ENCODE measurements at places on chromosomes 16 and 17.

GRCh38 chr17:68029512-68030215 is 5.9 kb upstream of the KPNA2 start:
- no peak for DNase-seq
- no peak overlapping the region for H3K4me3 ChIP-seq
- peaks cover 2% of the 10 kb centered on the region for H3K4me1 ChIP-seq
- no peak overlapping the region for H3K27ac ChIP-seq

- H3K4me1 ChIP-seq: no peaks in the 10 kb centered on the region
- H3K36me3 ChIP-seq: peaks cover 49% of the 10 kb centered on the region
- H3K4me3 ChIP-seq: no peak overlapping the region
- H3K27ac ChIP-seq: no peak overlapping the region
These were observed 13.8 kb downstream of the HEATR3 start for GRCh38 chr16:50079397-50080140.

- no peak overlapping the region for H3K4me3 ChIP-seq
- H3K4me1 ChIP-seq: no peaks in the 10 kb centered on the region
- peaks cover 40% of the 10 kb centered on the region for H3K36me3 ChIP-seq
- H3K27ac ChIP-seq: no peak overlapping the region
- H3K27me3 ChIP-seq: no peaks in the 10 kb centered on the region
These were observed 30.9 kb upstream of the DUSP14 start for GRCh38 chr17:37458805-37459204.

GRCh38 chr17:40598619-40599467 is 33.6 kb upstream of the CCR7 start:
- H3K4me1 ChIP-seq: no peaks in the 10 kb centered on the region
- no peak overlapping the region for H3K27ac ChIP-seq
- no peak overlapping the region for H3K4me3 ChIP-seq
- peak; percentile 41 for DNase-seq

DNA sequence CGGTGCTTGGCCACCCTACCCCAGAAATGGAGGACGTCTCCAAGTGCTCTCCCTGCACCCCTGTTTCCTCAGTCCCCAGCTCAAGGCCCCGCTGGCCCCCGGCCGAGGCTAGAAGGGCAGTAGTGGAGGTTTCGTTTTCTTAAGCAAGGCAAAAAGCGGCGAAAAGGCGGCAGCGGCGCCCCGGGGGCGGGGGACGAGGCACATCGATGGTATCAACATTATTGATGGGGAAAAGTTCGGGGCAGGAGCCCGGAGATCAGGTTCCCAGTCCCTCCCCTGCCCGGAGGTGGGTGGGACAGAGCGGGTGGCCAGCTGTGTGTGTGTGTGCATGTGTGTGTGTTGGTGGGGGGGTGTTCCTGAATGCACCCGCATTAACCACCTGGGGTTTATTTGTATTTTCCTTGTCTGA is 4.1 kb upstream of the SALL1 start:
- H3K4me3 ChIP-seq: peak overlapping the region; percentile 78
- no peaks in the 10 kb centered on the region for H3K36me3 ChIP-seq
- H3K27ac ChIP-seq: no peak overlapping the region
- H3K27me3 ChIP-seq: peaks cover 20% of the 10 kb centered on the region
- peaks cover 12% of the 10 kb centered on the region for H3K4me1 ChIP-seq

DNA sequence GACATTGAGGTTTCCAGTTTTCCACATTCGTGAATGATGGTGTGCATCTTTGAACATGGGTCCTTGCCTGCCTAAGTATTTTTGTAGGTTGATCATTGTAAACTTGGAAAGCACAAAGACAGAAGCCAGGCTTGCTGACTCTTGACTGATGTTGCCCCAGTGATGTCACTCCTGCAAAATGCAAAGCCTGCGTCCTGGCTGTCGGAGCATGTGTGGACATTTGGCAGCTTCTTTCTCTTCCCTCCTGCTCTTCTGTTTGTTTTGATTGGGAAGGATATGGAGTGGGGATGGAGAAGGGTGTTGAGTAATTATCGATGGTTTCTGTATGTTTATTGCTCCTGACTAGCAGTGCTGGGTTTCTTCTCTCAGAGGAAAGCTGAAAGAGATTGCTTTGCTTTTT is 3.2 kb downstream of the NDE1 start:
- H3K4me3 ChIP-seq: no peak overlapping the region
- no peaks in the 10 kb centered on the region for H3K4me1 ChIP-seq
- no peak for DNase-seq
- no peak overlapping the region for H3K27ac ChIP-seq

DNA sequence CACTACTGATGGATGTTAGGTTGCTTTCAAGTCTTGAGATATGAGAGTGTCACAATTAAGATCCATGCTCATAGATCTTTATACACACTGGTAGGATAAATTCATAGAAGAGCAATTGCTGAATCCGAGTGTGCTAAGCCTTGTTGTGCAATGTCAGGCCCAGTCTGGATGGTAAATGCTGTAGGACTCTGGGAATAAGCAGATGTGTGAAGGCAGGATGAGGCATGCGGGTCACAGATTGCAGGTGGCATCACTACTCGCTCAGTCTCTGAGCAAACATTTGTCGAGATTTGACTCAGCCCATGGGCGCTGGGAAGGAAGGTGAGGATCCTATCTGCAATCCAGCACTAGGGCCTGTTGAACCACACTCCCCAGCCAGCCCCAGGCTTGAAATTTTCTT is 40.7 kb downstream of the TMEM186 start:
- peaks cover 3% of the 10 kb centered on the region for H3K4me1 ChIP-seq
- DNase-seq: peak; percentile 39
- H3K4me3 ChIP-seq: no peak overlapping the region
- H3K27ac ChIP-seq: no peak overlapping the region

DNA sequence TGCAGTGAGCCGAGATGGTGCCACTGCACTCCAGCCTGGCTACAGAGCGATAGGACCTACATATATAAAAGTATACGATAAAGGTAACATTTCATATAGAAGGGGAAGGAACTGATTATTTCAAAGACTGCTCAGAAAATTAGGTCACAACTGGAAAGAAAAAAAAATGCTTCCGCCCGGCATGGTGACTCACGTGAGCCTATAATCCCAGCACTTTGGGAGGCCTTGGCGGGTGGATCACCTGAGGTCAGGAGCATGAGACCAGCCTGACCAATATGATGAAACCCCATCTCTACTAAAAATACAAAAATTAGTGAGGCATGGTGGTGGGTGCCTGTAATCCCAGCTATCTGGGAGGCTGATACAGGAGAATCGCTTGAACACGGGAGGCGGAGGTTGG is 7.8 kb downstream of the TEX14 start:
- DNase-seq: no peak
- H3K4me1 ChIP-seq: no peaks in the 10 kb centered on the region
- no peak overlapping the region for H3K27ac ChIP-seq
- no peaks in the 10 kb centered on the region for H3K27me3 ChIP-seq
- H3K4me3 ChIP-seq: no peak overlapping the region

DNA sequence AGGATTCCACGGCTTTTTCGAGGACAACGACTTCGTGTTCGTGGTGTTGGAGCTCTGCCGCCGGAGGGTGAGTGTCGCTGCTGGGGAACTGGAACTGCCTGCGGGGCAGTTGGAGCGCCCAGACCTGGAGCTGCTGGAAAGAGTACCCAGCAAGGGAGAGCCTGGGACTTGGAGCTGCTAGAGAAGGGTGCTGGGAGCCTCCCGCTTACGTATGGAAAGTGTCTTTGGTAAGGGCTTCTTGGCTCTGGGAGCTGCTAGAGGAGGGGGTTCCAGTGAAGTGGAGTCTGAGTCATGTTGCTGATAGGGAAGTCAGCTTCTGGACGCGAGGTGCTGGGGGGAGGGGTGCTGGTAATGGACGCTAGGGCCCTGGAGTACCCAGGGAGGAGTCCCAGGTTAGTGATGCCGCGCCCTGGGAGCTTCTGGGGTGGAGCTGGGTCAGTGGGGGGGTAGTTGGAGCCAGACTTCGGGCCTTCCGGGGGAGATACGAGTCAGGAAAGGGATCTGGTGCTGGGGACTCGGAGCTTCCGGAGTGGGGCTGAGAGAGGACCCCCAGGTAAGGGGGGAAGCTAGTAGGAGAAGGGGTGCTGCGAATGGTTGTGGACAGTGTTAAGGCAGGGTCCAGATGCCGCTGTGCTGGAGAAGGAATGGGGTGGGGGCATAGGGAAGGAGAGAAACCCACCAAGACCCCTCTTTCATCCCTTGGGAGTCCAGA is 741 bp downstream of the PLK1 start:
- H3K36me3 ChIP-seq: peaks cover 47% of the 10 kb centered on the region
- no peaks in the 10 kb centered on the region for H3K27me3 ChIP-seq
- H3K4me3 ChIP-seq: peak overlapping the region; percentile 97
- no peak overlapping the region for H3K27ac ChIP-seq
- peaks cover 9% of the 10 kb centered on the region for H3K4me1 ChIP-seq

GRCh38 chr17:17367931-17368330 is 64.8 kb downstream of the NT5M start:
- no peak overlapping the region for H3K4me3 ChIP-seq
- H3K27ac ChIP-seq: no peak overlapping the region
- DNase-seq: no peak
- no peaks in the 10 kb centered on the region for H3K36me3 ChIP-seq
- H3K4me1 ChIP-seq: peaks cover 3% of the 10 kb centered on the region

DNA sequence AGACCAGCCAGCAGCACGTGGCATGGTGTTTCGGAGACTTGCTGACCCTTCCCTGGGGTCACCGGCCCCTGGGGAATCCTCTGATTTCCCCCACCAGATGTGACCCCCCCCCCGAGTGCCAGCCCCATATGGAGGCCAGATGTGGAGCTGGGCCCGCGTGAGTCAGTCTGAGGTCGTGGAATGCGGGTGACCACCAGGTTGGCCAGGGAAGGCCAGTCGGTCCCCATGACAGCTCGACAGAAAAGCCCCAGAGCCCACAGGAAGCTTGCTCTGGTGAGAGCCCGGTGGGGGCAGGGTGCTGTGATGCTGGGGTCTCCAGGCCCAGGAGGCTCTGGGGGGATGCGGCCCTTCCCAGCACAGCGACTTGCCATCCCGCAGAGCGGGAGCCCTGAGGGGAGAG is 209.0 kb downstream of the NTN1 start:
- H3K36me3 ChIP-seq: peaks cover 10% of the 10 kb centered on the region
- H3K4me3 ChIP-seq: no peak overlapping the region
- no peak for DNase-seq
- H3K27me3 ChIP-seq: no peaks in the 10 kb centered on the region
- H3K4me1 ChIP-seq: peaks cover 3% of the 10 kb centered on the region

GRCh38 chr16:57405097-57405496 is 530 bp downstream of the CCL17 start:
- no peak overlapping the region for H3K27ac ChIP-seq
- H3K4me3 ChIP-seq: no peak overlapping the region
- H3K36me3 ChIP-seq: no peaks in the 10 kb centered on the region
- DNase-seq: no peak
- no peaks in the 10 kb centered on the region for H3K27me3 ChIP-seq
- H3K4me1 ChIP-seq: no peaks in the 10 kb centered on the region

DNA sequence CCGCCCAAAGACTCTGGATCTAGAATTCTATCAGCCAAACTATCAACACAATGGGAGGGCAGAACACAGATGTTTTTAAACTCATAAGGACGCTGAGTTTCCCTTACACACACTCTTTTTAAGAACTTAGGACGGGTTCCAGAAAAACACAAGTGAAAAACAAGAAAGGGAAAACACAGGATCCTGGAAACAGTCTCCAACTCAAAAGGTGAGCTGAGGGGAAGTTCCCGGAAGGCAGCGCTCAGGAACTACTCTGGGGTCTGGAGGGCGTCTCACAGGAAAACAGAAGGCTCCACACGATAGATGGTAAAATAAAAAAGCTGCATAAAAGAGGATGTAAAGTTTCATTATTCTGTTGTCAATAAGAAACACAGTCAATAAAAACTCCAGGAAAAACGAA is 80.2 kb upstream of the DOC2B start:
- no peaks in the 10 kb centered on the region for H3K27me3 ChIP-seq
- H3K27ac ChIP-seq: no peak overlapping the region
- H3K4me1 ChIP-seq: no peaks in the 10 kb centered on the region

DNA sequence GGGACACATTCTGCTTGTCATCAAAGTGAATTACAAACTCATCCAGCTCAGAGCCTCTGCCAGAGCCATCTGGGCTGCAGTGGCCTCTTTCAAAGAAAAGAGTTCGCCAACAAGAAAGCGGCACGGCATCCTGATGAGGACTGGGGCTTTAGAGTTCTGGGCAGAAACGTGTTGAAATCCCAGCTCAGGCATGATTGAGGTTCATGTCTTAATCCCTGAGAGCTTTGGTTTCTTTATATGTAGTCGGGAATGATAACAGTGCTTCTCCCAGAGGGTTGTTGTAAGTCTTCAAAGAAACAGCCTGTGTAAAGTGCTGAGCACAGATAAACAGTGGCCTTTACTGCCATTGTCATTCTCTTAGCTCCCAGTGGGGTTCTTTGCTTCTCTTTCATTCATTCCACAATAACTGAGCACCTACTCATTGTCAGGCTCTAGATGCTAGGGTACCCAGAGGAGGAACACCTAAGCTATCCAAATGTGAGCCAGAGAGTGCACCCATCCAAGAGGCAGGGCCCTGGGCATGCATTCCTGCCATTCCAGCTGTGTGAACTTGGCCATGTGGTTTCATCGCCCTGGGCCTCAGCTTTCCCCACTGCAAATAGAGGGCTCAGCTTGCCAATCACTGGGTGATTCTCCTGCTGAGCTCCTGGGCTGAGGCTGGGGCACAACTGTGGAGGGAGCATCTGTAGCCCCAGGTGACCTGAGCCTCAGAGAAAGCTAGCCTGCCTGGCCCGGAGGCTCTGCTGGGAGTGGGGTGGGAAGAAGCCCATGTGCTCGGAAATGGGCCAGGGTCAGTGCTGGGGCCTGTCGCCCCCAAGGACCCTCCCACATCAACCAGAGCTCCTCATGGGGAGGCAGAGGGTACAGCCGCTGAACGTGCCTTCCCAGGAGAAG is 38.3 kb upstream of the CRHR1 start:
- DNase-seq: peak; percentile 80
- H3K4me3 ChIP-seq: no peak overlapping the region
- H3K27ac ChIP-seq: no peak overlapping the region

DNA sequence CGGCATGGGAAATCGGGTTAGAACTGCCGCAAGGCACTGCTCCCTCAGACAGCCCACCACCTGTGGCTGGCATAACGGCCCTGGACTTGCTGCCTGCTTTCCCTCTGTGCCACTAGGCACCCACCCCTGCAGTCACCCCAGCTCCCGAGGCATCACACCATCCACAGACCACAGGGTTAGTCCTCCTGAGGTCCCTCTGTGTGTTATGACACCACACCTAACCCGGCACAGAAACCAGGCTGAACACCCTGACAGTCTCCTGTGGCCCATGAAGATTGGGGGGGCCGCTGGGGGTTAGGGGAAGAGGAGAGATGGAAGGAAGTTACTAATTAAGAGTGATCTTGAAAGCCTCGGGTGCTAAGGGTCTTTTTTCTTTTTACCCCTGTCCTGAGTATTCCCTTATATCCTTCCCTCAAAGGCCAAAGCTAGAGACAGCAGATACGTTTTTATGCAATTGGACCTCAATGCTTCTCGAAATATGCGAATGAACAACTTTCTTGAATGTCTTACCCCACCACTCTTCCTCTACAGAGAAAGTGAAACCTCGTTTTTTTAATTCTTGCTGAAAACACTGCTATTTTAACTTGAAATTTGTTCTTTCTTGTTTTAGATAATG is 7.0 kb downstream of the CYTH1 start:
- H3K4me3 ChIP-seq: no peak overlapping the region
- no peaks in the 10 kb centered on the region for H3K27me3 ChIP-seq
- no peaks in the 10 kb centered on the region for H3K36me3 ChIP-seq
- DNase-seq: peak; percentile 57
- H3K27ac ChIP-seq: no peak overlapping the region
- H3K4me1 ChIP-seq: no peaks in the 10 kb centered on the region

GRCh38 chr17:76527430-76528111 is 9.9 kb downstream of the CYGB start:
- H3K36me3 ChIP-seq: no peaks in the 10 kb centered on the region
- peak; percentile 94 for DNase-seq
- no peak overlapping the region for H3K27ac ChIP-seq

GRCh38 chr16:57341062-57341440 is 17.5 kb upstream of the CCL22 start:
- DNase-seq: no peak
- no peaks in the 10 kb centered on the region for H3K36me3 ChIP-seq
- no peak overlapping the region for H3K4me3 ChIP-seq
- H3K4me1 ChIP-seq: no peaks in the 10 kb centered on the region
- H3K27me3 ChIP-seq: no peaks in the 10 kb centered on the region

All from endodermal cell (in vitro differentiated cells).